Erythroblast (primary cell): ENCODE measurements at places on chromosomes 1 and 21.

DNA sequence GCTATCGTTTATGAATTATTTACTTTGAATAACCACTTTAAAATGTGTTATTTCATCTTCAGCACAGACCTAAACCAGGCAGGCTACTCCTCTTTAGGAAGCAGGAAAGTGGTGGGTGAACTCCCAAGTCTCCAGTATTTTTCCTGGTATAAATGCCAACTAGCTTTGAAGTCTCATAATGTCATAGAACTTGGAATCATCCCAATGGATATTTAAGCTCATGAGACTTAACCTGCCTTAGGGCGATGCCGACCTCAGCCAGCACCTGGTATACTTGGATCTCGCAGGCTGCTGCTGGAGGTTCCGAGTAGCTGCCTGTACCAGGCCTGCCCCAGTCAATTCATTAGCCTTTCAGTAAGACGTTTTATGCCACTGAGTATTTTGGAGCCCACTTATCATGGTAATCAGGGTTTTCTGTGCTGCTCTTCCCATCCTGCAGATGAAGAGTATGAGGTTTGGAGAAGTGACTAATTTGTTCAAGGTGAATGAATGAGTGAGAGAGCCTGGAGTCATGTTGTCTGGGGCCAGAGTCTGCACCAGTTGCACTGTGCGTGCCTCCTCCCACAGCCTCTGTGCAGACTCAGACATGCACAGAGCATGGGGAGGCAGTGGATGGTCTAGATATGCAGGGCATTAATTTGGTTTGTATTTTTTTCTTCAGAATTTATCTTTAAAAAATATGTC is 34.9 kb downstream of the VANGL1 start:
- no peak for DNase-seq

DNA sequence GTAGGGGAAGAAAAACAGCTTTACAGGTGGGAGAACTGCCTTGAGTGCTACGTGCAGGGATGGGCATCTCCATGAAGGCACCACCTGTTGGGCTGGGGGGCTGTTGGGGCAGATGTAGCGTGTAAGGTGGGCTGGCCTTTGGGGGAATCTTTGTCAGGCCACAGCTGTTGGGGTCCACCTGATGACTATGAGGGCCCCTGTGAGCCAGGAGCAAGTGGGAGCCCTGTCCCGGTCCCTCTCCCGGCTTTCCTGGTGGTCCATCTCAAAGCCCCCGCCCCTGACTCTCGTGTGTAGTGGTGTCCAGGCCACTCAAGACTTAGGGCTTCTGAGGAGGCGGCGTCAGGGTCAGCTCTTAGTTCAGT is 13.5 kb downstream of the SLC37A1 start:
- DNase-seq = no peak

GRCh38 chr1:93304716-93305138 is 41.0 kb upstream of the DR1 start:
- peak; percentile 69 for DNase-seq

- DNase-seq = no peak
Measured at GRCh38 chr21:37245151-37245550, 22.0 kb downstream of the VPS26C start.

DNA sequence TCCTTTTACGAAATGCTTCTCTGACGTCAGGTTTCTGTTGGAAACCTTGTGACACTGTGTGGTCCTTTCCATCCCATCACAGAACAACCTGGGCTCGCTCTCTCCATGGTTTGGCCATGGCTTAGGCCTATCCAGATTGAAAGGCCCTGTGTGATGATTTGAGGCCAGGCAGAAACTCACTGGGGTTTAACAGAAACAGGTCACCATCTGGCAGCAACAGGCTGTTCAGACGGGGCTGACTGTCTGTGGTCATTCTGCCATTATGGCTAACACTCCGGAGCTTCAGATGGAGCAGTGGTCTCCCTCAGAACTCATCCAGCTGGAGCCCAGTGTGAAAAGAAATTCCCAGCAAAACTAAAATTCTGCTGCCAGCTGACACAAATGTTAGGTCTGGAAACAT is 9.3 kb downstream of the PLEKHM2 start:
- no peak for DNase-seq

- DNase-seq = no peak
Measured at GRCh38 chr21:16794950-16795349, 717.9 kb upstream of the CXADR start.

- DNase-seq = no peak
Measured at GRCh38 chr1:203206129-203206687, 19.7 kb upstream of the CHI3L1 start.

DNA sequence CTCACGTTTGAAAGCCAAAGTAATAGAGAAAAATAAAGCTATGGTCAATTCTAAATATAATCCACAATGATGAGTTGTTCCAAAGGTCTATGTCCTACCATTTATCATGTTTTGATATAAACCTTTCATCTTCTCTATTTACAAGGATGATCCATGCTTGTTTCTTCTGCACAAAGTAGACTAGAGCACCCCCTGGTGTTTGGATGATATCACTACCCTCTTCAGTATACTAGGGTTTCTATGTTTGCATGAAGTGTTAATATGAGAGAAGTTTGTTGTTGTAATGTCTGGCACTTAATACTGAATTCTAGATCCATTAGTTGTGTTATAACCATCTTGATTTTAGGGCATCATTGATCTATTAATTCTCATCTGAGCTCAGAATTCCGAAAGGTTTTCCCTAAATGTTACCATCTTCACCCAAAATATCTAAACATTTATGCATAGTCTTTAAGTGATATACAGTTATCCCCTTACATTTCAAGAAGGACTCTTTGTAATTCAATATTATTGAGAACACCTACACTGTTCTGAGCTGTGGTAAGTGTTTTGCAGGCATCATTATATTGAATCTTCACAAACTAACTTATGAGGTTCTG is 21.1 kb downstream of the CLDN8 start:
- peak; percentile 69 for DNase-seq

GRCh38 chr1:236112332-236112627 is 30.1 kb upstream of the GPR137B start:
- DNase-seq = no peak

- DNase-seq = no peak
Measured at GRCh38 chr1:47214549-47214948, 17.5 kb downstream of the TAL1 start.

GRCh38 chr1:203269654-203270020 is 35.7 kb upstream of the BTG2 start:
- no peak for DNase-seq

GRCh38 chr1:153816283-153816889 is 41.2 kb downstream of the SLC27A3 start:
- DNase-seq = no peak

DNA sequence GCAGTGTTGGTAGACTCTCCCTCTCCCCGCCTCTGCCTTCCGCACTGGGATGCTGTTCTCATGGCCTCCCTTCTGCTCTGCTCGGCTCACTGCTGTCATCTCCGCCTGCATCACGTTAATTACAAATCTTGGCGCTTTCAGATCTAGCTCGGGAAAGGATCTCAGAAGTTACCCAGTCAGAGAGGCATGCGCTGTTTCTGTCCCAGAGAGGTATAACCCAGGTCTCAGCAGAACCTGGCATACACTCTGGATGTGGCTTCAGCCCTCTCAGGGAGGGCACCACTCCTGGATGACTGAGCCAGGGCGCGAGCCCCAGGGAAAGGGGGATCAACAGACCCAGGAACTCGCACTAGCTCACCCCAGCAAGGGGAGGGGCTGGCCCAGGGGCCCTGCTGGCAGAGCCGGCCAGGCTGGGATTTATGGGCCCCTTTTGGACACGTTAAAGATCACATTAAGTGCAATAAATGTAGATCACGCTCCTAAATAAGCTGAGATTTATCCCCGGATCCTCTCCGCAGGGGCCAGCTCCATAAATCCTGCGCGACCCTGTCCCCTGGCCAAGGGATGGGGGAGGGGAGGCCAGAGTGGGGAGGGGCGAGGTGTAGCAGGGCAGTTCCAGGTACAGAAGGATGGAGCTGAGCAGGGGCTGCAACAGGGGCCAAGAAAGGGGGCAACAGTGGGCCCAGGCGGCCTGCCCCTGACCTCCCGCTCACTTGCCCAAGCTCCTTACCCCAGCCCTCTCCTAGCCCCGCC is 101.3 kb upstream of the ZBTB40 start:
- no peak for DNase-seq

DNA sequence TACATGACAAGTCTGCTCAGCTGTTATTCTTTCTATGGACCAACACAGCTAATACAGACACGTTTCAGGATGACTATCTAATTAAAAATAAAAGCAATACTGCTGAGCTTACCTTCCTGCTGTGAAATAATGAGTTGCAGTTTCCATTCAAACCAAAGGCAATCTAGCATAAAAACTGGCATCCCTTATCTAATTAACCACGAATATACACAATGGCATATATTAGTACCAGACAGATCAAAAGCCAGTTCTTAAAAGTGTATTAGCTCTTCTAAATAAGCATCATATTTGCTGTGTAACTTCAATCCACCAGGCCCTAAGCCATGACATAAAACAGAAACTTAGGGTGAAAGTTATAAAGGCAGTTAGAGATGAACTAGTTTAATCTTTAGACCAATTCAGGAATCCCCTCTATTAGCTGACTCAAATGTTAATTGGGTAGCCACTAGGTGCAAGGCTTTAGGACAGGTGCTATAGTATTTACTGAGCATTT is 20.6 kb downstream of the TESK2 start:
- no peak for DNase-seq

DNA sequence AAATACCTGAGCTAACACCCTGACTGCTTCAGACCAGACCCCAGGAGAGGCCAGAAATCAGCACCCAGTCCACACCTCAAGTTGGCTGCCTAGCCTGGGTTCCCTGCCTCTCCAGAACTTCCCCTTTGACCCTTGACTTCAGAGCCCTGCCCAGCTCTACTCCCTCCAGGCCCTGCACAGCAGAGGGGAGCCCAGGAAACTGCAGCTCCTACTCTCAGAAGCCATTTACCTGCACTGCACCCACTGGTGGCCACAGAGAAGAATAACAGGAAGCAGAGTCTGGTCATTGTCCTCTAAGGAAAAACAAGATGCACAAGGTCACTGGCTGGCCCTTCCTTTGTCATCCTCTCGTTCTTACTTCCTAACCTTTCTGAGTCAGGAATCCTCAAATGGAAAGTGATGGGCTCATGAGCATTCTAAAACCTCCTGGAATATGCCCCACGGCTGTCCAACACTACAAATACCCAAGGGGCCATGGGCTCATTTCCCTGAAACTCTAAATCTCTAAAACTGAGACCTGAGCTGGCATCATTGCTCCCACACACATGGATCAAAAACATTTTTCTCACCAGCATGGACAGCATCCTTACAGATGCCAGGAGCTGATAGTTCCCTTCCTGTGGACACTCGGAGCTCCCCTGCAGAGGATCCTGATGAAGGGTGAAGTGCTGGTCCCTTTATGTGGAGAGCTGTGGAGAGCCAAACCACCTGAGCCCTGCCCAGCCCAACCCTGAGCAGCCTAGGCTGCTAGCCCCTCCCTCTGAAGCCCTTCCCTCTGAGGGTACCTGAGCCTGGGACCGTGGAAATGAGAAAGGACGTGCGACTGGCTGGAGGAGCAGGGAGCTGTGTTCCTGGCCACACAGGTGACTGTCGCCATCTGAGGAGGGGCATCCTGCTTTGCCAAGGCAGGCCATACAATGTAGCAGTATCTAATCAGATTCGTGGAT is at the start of gene ITLN2:
ITLN2 (minus strand) TSS at position 652 of the 947 bp plus-strand sequence; CDS start at position 584, 68 bp downstream.
- DNase-seq = peak; percentile 62

- DNase-seq = no peak
Measured at GRCh38 chr1:236301080-236301957, 19.6 kb upstream of the ERO1B start.

- no peak for DNase-seq
Measured at GRCh38 chr21:26954662-26955121, 12.2 kb downstream of the ADAMTS5 start.

GRCh38 chr1:112711041-112711440 is 4.1 kb downstream of the PPM1J start:
- no peak for DNase-seq

DNA sequence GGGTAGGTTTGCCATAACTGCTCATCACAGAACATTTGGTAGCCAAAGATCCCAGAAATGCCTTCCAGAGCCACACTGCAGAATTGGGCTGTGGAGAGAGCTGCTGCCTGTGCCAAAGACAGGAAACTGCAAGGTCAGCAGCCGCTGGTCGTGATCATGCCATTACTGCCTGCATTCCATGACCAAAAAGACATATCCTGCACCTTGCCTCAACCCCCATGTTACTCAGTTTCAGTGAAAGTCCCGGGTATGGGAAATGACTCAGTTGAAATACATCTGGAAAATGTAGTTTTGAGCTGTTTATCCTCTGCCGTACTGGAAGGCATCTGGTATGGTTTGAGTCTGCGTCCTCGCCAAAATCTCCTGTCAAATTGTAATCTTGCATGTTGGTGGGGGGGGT is 161.7 kb downstream of the FCRL5 start:
- DNase-seq = no peak

DNA sequence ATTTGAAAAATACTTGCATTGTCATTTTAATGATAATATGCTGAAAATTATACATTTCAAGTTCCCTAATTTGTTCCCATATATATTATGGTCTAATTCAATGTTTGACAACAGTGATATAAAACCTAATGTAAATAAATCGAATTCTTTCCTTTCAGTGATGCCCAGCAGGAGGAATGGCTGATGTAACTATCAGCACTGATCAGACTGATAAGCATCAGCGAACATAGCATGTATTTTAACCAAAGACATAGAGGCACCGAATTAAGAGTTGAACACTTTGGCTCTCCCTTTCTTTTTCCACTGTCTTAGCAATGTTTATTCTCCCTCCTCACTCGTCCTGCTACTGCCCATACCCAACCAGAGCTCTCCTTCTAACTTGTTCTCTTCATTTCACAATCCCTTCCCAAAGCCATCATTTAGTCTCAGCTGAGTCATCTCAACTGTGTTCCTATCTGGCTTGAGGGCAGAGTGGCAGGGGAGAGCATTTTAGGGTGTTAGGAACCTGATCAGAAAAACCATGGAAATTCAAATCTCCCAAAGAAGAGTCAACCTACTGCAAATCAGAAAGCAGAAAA is 58.8 kb upstream of the C1orf115 start:
- DNase-seq = no peak

- DNase-seq = no peak
Measured at GRCh38 chr21:39050841-39051587, 132.2 kb downstream of the PSMG1 start.

DNA sequence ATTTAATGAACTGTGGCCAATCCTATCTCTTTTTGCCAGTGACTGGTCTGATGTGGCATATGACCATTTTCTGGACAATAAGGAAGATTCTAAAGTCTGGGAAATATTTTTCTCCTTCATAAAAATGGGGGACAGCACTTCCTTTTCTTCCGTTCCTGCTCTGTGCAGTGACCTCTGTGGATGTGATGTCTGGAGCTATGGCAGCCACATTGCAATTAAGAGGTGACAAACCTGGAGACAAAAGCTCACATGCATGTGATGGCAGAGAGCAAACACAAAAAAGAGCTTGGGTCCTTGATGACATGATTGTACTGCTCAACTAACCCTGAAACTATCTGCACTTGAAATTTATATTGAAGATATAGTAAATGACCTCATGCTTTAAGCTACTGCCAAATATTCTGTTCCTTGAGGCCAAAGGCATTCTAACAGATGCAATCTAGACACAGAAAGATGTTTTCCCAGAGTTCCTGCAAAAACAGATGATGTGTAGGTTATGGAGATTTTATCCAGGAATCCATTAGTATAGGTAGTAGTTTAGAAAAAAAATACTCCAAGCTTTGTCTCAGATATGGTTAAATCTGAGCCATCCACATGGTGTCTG is 2.2 kb upstream of the MAGI3 start:
- no peak for DNase-seq
